Kidney (tissue), 22 donors: ENCODE measurements at places on chromosomes 2 and 18. TPM values are rescaled to one million over a fixed set of nuclear protein-coding genes. Genes with fewer than 3 reads are reported as not detected.

The MLPH gene
- total RNA-seq: 9.6 TPM

The SH2D6 gene
- total RNA-seq: 0.98 TPM

The CCNT2 gene
- total RNA-seq: 42.1 TPM

The CNRIP1 gene
- 14.1 TPM for total RNA-seq

The C1QL2 gene
- total RNA-seq: not detected

The GALNT3 gene
- 38.6 TPM for total RNA-seq

The CAPN13 gene
- total RNA-seq: 9.2 TPM

The FIGLA gene
- total RNA-seq: not detected

The SIX3 gene
- total RNA-seq: 0.16 TPM

The MZT2B gene
- 160 TPM for total RNA-seq

The CREG2 gene
- 0.69 TPM for total RNA-seq

The HSPE1 gene
- total RNA-seq: 78.1 TPM

The REG3G gene
- total RNA-seq: 8.8 TPM

The FOXI3 gene
- total RNA-seq: not detected

The UGT1A3 gene
- total RNA-seq: 0.57 TPM

The CRYGC gene
- total RNA-seq: not detected

The TMEM247 gene
- not detected for total RNA-seq

The FSHR gene
- 0.54 TPM for total RNA-seq

The KCNG2 gene
- 0.76 TPM for total RNA-seq

The HES6 gene
- total RNA-seq: 5.2 TPM

The LOXL3 gene
- 9.7 TPM for total RNA-seq

The PARD6G gene
- total RNA-seq: 1.9 TPM

The VSNL1 gene
- 0.44 TPM for total RNA-seq

The SGO2 gene
- 1.7 TPM for total RNA-seq

The KCNK3 gene
- total RNA-seq: 8.1 TPM

The CAPN14 gene
- 0.25 TPM for total RNA-seq

The DAW1 gene
- 1.7 TPM for total RNA-seq

The CLASP1 gene
- 71.5 TPM for total RNA-seq
